ENCODE measurements at places on chromosomes 3 and 15. TPM values are rescaled to one million over a fixed set of nuclear protein-coding genes. Genes with fewer than 3 reads are reported as not detected.

The STRIT1 gene
- not detected for total RNA-seq

The C3orf85 gene
- total RNA-seq = not detected

The CP gene
- 5.8 TPM for total RNA-seq

The CD200 gene
- total RNA-seq = not detected

The ANKDD1A gene
- 6.8 TPM for total RNA-seq

The SI gene
- total RNA-seq = not detected

The ARL13B gene
- 26.6 TPM for total RNA-seq

DNA sequence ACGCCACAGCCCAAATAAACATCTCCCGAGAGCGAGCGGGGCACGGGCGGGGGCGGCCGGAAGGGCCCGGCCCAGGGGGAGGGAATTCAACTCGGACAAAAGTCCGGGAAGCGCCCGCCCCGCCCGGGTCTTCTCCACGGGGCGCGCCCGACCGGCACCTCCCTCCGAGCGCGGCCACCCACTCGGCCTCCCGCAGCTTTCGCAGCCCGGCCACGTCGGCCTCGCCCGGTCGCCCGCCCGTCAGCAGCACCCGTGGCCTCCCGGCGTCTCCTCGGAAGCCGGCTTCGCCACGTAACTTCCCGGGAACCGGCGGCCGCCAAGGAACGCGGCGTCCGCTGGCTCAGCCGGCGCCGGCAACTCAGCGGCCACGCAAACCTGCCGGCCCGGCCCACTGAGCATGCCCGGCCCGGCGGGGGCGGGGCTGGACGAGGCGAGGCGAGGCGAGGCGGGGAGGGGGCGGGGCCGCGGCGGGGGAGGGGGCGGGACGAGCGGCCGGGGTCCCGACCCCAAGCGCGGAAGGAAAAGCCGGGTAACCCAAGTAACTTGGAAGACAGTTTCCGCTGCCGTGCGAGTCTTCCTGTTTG lies at the start of gene TJP1:
TJP1 (minus strand) TSS at position 369 of the 584 bp plus-strand sequence. CDS start 440 bp downstream, outside the sequence.
- no peak for DNase-seq

DNA sequence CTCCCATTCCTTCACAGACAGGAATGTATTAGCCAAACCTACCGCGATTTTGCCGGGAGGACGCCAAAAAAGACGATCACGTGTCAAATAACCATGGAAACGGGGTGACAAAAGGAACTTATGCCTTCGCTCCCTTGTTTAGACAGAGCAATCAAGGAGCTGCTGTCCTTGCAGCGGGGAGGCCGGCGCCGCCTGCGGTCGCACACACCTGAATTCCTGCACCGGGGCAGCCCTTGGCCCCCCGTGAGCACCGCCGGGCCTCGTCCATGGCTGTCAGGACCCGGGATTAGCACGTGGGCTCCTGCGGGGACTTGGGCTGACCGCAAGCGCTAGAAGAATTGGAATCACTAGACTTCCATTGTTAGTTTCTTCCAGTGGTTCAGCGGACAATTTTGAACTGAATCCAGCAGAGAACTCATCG lies 193.1 kb downstream of the SHQ1 start:
- DNase-seq = no peak

DNA sequence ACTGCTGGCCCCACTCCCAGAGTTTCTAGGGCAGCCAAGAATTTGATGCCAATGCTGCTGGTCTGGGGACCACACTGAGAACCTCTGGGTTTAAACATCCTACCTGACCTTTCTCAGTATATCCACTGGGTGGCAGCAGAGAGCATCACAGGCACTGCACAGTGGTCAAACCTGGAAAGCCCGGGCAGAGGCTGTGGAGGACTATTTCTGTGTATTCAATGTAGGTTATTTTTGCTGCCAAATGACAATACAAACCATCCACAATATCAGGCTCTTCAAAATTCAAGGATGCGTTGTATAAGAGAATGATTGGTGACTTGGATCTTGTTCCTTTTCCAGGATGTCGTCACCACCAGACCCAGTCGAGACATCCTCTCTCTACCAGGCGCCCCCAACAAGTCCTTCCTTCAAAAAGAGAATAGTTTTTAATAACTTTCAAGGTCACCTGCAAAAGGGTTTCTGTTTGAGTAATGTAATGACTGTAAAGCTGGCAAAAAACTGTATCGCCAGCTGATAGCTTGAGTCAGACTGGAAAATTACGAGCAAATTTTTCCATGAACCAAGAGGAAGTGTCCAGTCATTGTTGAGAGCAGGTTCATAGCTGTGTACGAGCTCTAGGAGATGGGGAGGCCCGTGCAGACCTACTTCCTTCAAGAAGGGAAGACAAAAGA lies 30.5 kb upstream of the MYZAP start:
- peak; percentile 48 for DNase-seq

DNA sequence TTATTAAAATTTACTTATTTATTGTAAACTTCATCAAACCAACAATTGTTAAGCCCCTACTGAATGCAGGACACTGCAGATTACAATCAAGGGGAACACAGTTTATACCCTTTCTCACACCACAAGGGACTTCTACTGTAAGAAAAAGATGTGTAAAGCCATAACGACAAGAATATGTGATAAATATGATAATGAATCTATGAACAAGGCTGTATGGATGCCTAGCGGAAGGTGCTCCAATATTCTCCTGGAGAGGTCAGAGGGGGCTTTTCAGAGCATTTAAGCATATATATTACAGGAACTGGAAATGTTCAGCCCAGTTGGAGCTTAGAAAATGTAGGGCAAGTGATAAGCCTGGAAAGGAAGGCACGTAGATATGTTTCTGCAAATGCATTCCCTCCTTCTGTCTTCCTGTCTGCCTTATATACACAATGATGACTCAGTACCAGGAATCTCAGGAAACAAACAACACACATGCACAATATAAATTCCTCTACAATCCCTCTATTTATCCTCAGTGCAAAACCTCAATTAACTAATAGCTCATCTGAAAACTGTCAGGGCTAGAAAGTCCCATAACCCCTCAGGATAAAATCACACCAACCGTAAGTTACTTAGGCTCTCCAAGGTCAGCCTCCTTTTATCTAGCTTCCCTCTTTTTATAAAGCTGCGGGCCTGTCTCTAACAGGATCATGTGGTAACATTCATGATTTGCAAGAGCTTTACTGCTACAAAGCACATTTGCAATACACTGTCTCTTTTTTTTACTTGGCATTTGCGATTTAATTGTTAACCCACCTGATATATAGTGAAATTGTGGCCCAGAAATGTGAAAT lies 393.1 kb downstream of the LPP start:
- DNase-seq = peak; percentile 55

GRCh38 chr3:163779396-163780344 lies 1298.6 kb downstream of the SI start:
- DNase-seq = no peak

GRCh38 chr3:138348754-138349739 lies 668 bp downstream of the MRAS start:
- no peak for DNase-seq

DNA sequence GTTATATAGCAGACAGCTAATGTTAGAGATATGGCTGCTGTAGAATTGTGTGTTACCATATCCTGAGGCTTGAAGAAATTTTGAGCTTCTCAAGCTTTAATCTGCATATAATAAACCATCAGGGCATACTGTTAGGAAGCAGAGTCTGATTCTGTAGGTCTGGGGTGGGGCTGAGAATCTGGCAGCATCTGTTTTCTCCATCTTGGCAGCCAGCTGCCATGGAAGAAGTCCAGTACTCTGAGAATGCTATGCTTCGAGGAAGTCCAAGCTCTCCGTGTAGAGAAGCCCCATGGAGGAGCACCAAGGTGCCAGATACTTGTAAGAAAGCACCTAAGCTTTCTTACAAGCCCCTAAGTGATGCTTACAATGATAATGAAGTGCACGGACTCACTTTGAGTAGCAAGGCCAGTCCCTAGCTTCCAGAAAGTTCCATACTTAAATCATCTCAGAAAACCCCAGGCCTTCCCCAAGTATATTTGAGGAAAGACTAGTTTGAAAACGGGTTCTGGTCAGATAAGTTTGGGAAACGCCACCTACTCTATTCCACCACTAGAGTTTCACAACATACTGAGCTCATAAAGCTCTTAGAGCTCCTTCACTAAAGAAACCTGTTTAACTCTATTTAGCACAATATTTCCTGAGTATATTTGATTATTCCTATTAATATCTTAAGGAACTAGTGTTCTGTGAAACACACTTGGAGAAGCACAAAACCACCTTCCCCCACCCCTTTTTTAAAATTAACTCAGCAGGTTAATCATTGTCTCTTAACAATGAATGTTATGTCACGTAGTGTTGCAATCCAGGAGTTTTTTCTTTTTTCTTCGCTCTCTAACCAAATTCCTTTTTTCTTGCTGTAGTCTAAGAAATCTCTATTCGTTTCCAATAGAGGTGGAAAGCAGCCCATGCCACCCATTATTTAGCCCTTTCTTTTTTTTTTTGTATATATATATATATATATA lies 59.9 kb upstream of the RASGRP1 start:
- DNase-seq = no peak

DNA sequence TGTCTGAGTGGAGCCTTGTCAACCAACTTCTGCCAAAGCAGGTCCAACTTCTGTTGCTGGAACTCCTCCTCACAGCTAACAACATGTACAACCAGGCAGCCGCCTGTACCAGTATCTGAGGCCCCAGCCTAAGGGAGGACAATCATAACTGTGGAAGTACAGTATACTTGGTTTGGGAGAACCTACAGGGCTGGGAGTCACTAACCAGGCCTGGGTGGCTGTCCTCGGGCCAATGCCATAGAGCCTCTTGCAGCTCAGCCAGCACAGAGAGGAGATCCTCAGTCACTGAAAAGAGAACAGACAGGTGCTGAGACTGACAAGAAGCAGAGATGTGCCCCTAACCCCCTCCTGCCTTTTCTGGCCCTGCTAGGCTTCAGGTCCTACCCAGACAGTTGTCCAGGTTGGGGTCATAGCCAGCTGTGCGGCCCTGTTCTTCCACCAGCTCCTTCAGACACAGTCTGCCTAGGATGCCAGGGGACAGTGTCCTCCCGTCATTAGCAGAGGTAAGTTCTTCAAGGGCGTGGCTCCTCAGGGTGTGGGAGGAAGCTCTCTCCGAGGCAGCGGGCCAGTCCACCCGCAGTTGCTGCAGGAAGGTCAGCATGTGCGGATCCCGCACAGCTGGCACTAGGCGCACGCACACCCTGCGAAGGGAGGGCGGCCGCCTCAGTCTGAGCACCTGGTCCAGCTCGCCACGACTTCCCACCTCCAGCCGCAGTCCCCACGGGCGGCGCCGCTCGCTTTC lies 980 bp downstream of the DALRD3 start:
- DNase-seq = no peak

GRCh38 chr15:66049353-66049752 lies 180.1 kb downstream of the RAB11A start:
- DNase-seq = no peak

DNA sequence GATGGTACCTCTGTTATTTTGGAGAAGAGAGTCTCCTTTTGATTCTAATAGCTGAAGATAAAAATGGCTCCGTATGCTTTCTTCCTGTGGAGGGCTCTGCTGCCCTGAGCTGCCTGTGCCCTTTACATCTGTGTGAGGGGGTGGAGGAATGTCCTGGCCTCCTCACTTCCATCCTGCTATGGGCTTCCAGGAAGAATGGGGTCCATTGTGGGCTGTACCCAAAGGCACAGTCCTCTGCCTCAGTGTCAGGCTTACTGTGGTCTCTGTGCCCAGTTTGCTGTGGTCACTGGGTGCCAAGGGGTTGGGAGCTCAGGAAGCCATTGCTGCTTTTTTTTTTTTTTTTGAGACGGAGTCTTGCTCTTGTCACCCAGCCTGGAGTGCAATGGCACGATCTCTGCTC lies 14.4 kb downstream of the DAG1 start:
- no peak for DNase-seq

- no peak for DNase-seq
Measured at GRCh38 chr15:78626381-78626995, 5.7 kb upstream of the CHRNA3 start.

- no peak for DNase-seq
Measured at GRCh38 chr15:40471105-40471807, 472 bp downstream of the CHST14 start.

GRCh38 chr15:42712584-42712983 lies 24.3 kb downstream of the CDAN1 start:
- DNase-seq = no peak

- DNase-seq = no peak
Measured at GRCh38 chr3:47394140-47394870, 13.5 kb downstream of the PTPN23 start.

DNA sequence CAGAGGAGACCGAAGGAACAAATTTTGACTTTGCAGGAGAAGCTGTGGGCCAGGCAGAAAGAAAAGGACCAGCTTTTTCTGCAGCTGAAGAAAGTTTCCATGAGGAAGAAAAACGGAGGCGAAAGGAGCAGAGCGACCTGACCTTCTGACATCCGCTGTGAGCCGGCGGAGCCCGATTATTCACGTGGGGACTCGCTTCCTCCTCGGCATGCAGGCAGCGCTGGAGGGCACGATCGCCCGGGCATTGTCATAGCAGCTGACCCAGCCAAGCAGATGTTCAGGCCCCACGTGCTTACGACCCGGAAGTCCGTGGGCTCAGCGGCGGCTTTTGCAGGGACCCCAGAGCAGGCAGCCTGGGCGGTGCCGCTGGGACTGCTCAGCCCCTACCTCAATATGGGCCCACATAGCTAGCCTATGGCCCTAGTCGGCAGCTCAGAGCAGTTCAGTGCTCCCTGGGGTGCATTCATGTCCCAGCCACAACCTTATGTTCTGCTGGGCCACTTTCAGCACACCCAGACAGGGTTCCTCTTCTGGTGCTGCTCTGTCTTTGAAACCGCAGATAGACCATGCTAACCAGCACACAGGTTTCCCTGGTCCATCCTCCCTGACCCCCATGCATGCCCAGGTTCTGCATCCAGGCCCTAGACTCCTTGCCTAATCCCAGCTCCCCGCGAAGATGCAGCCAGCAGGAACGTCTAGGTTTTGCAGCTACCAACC lies 10.5 kb upstream of the EIF4A2 start:
- no peak for DNase-seq

- DNase-seq = no peak
Measured at GRCh38 chr15:64850778-64851502, 9.2 kb downstream of the PLEKHO2 start.

DNA sequence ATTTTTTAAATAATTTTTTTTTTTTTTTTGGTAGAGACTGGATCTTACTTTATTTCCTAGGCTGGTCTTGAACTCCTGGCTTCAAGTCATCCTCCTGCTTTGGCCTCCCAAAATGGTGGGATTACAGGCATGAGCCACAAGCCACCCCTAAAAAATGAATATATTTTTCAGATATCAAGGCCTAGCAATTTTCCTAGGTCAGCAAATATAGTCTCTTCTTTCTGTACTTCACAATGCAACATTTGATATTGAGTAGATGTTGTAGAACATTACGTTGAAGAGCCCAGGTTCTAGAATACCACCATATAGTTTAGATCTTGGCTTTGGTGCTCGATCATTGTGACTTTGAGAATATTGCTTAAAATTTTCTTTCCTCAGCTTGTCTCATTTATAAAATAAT lies 437.9 kb downstream of the CNTN4 start:
- DNase-seq = no peak

Measured in Panc1 (cell line).